ENCODE measurements at places on chromosomes 3 and 15.

- DNase-seq, result no peak
Measured at GRCh38 chr3:71104121-71104541, 479.4 kb downstream of the FOXP1 start.

- DNase-seq, result no peak
Measured at GRCh38 chr15:45918839-45919238, 284.0 kb downstream of the SQOR start.

- DNase-seq, result no peak
Measured at GRCh38 chr3:73926360-73927202, 301.8 kb upstream of the PDZRN3 start.

GRCh38 chr3:114460459-114460858, 166.6 kb downstream of the TIGIT start:
- no peak for DNase-seq

- no peak for DNase-seq
Measured at GRCh38 chr15:25739687-25740121, 123.4 kb downstream of the ATP10A start.

GRCh38 chr3:182766099-182766498, 27.2 kb upstream of the ATP11B start:
- DNase-seq, result no peak
